Myocyte (in vitro differentiated cells): ENCODE measurements at places on chromosomes 12 and 14. TPM values are rescaled to one million over a fixed set of nuclear protein-coding genes. Genes with fewer than 3 reads are reported as not detected.

Gene PLCZ1
- total RNA-seq, result not detected in 2 replicates

Gene HCAR2
- not detected in 2 replicates for total RNA-seq

Gene NPFF
- total RNA-seq, result not detected in 2 replicates

Gene LGMN
- 29.6 and 31.6 TPM in 2 replicates for total RNA-seq

Gene OR6C3
- total RNA-seq, result not detected in 2 replicates

Gene DNM1L
- 44.4 and 48.1 TPM in 2 replicates for total RNA-seq

Gene AKAP6
- 64.9 and 130 TPM in 2 replicates for total RNA-seq

Gene DPY19L2
- total RNA-seq, result 2.8 and 3.3 TPM in 2 replicates

Gene NELL2
- total RNA-seq, result 0.05 TPM in 1 of 2 replicates, not detected in the other

DNA sequence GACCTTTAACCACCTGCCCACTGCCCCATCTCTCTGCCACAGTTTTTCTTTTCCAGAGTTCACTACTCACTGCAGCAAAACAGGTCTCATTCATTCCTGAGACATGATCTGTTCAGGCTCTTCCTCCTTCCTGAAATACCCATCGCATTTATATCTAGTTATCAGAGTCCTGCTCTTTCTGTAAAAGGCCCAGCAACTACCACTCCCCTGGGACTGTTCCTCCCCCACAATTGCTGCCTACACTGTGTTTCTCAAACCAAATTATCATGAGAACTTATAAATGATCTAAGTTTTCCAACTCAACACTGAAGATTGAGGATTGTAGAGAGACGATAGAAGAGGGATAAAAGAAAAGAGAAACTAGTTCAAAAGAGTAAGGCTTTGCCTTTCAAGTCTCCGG, 40.8 kb upstream of the EPS8 start:
- peak; percentile 53 for DNase-seq

GRCh38 chr14:104687601-104688504, 1.6 kb upstream of the INF2 start:
- peak; percentile 93 for DNase-seq

- no peak for DNase-seq
These were observed 144.4 kb downstream of the SCARB1 start for GRCh38 chr12:124719231-124719630.

GRCh38 chr12:29562110-29562804, 64.8 kb upstream of the OVCH1 start:
- peak; percentile 62 for DNase-seq

- DNase-seq, result no peak
These were observed 1409.5 kb downstream of the AACS start for GRCh38 chr12:126474703-126475102.

DNA sequence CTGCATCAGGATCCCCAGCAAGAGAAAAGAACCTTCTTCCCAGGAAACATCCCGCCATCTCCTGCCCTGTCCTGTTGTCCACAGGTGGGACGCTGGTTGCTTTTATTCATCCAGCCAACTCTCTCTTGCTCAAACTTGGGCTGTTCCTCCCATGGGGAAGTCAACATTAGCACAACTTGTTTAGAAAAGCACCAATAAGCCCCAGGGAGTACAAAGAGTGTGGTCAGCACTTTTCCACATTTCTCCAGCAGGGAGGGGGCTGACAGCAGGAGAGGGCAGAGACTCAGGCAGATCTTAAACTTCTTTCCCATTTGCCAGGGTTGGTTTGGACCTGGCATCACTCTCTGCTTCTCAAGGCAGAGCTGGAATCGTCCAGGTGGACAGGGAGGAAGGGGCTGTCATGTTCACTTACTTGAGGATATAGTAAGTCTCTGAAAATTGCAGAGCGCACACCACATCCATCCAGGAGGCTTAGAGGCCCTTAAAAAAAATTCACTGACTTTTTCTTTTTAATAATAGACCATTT, 74.9 kb downstream of the RBM19 start:
- no peak for DNase-seq

- peak; percentile 95 for DNase-seq
These were observed 247.0 kb downstream of the PHLDA1 start for GRCh38 chr12:75784591-75784990.

DNA sequence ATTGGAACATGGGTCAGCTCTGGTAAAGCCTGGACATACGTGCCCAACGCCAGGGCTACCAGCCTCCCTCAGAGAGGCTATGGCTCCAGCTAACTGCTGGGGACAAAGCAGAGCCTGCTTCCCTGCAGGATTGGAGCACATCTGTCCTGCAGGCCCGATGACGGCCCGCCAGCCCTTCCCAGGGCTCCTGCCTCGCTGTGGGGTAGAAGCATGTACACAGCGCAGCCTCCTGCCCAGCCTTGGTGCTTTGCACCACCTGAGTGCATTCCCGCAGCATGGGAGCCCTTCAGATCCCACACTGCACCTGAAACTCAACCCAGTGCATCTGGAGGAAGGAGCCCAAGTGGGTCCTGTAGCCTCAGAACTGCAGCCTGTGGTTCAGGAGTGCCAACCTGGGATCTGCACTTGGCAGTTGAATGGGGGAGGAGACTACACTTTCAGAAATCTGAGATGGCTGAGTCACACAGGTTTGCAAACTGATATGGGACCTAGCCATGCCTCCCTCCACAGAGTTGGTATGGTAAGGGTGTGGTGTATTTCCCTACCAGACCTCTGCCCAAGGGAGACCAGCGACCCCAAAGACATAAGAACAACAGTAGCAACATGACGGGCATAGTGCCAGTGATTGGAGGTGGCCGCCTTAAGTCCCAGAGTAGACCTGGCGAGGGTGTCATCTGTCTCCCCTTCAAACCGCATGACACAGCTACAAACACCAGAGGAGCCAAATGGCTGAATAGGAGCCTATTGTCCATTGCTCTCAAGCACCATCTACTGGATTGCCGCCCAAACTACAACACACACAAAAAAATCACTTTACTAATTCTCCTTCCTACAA, 273.9 kb upstream of the MIS18BP1 start:
- DNase-seq, result peak; percentile 32

DNA sequence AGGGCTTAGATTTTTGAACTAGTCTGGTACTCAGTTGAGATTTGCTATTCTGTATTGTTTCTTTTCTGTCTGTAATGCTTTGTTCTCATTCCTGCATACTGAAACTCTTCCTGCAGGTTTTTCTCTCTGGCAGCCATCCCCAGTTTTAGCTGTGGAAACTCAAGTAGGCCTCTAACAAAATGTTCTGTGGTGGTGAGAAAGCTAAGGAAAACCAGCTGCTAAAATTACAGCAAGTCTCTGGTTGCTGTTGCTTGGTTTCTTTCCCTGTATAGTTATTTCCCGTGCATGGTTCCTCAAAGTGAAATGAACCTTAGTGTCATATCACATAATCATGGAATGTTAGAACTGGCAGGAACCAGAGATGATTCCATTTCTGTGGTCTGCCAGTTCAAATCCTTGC, 442.5 kb downstream of the NRXN3 start:
- DNase-seq, result peak; percentile 3

DNA sequence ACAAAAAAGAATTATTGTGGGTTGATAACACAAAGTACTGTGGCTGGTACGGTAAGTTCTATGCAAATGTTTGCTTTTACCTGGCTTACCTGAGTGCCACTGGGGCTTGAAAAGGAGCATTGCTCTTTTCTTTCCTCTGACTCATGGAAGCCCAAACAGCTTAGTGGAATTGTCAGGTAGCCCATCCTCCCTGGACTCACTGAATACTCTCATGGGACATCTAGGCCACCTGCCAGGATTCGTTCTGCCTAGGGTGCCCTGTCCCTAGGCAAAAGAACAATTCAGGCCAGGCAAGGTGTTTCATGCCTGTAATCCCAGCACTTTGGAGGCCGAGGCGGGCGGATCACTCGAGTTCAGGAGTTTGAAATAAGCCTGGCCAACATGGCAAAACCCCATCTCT, 22.5 kb upstream of the YAF2 start:
- DNase-seq, result no peak

GRCh38 chr12:79534029-79534867, 156.5 kb downstream of the PAWR start:
- no peak for DNase-seq

- DNase-seq, result no peak
These were observed 107.4 kb downstream of the PPM1A start for GRCh38 chr14:60356386-60356785.

GRCh38 chr12:115174920-115175319, 490.9 kb upstream of the TBX3 start:
- DNase-seq, result no peak

DNA sequence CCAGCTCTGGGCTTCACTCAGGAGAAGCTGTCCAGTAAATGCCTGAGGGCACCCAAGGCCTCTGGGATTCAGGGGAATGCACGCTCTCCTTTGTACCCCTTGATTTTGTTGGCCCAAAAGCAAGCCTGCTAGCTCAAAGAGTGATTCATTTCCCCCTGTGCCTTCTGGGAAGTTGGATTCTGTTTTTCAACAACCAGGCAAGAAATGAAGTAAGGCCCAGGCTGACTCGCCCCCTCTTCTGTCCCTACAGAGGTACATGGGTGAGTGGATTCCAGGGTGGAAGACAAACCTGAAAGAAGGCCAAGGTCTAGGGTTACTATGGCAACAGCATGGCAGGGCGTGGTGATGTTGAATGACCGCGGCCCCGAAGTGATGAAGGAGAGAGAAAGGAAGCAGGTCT, 9.3 kb upstream of the SERPINA5 start:
- no peak for DNase-seq

DNA sequence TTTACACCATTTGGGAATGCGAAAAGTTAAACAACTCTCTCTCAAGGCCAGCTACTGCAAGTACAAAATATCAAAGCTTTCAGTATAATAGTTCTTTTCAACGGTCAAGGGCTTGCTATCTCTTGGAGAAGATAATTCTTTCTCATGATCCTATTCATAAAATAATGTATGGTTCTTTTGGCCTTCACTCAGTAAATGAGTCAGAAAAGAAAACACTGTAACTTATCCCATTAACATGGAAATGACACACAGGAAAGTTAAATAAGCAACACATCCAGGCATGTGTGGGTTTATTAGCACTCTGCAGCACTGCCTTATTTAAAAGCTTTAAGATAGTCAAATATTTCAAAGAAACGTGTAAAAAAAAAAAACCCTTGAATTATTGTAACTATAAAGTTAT, 36.9 kb downstream of the ZFC3H1 start:
- no peak for DNase-seq

DNA sequence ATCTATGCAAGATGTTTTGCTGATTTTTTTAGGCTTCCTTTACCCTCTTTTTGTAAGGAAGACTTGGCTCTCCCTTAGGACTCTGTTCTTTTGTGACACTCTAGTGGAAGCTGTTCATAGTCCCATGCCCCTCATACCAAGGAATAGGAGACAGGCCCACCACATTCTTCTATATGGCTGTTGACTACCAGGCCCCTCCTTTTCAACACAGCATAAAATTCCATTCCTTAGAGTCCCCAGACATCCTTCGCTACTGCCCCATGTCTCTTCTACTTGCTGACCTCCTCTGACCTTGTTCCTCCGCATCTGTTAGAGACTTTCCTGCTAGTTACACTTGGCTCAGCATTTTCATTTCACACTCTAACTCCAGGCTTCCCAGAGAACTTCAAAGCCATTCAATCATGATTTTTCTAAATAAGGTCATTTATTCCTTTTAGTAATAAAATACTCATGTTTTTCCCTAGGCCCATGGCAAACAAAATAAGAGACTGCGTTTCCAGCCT, 9.7 kb downstream of the PIK3C2G start:
- DNase-seq, result no peak

GRCh38 chr14:85336817-85337216, 193.1 kb upstream of the FLRT2 start:
- DNase-seq, result no peak

DNA sequence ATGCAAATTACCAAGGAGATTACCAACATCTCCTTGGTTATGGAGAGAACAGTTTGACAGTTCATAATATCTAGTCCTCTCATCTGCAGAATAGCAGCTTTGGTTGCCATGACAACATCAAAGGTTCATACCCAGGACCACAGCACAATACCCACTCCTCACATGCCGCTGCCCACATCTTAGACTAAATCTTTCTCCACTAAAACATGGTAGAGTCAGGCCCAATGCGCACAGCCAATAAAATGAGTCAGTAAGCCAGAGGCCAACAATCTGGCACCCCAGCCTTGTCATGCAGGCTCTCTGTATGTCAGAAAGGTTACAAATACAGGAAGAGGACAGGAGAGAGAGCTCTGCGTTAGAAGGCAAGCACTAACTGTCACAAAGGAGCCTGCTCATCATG, 70.6 kb downstream of the KCNK10 start:
- DNase-seq, result no peak

GRCh38 chr12:512933-513332, 53.2 kb downstream of the B4GALNT3 start:
- DNase-seq, result no peak

- no peak for DNase-seq
These were observed 13.3 kb upstream of the LMNTD1 start for GRCh38 chr12:25566202-25566949.

DNA sequence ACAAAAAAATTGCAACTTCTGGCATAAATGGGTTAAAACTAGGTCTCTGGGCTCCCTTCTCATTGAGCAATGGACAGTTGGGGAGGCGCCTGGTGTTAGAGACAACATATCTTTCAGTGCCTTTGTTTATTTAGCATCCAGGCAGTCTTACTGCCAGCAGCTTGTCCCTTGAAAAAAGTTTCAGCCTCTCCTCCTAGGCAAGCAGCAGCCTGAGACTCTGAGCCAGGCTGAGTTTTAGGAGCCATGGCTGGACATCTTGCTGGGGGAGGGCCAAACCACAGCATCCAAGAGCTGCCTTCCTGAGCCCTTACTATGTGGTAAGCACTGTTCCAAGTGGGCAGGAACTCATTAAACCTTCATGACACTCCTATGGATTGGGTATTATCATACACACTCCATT, 10.1 kb upstream of the JDP2 start:
- no peak for DNase-seq

DNA sequence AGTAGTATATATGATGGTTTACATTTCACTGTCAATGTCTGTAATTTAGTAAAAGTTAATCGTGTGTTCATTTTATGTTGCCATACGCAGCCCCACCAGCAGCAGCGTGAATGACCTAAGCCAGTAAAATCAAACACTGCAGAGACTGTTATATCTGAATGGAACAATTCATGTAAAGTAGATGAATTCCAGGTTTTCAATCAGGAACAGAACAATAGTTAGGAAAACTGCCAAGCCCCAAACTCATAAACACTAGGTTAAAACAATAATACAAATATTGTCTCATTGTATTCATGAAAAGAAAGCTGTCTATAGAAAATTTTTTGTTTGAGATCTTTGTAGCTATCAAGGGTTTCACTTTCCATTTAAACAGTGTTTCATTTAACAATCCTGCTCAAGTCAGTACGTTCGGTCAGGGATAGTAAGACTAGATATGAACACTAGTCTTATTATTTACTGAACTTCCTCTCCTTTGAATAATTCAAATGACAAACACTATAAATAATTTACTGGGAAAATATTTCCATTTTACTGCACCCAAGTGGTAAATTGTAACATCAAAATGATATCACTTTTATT, 256.8 kb upstream of the FLRT2 start:
- no peak for DNase-seq

GRCh38 chr12:109065154-109065852, 12.9 kb downstream of the USP30 start:
- DNase-seq, result peak; percentile 2
